Kidney epithelial cell (primary cell): ENCODE measurements at places on chromosomes 16 and 17. TPM values are rescaled to one million over a fixed set of nuclear protein-coding genes. Genes with fewer than 3 reads are reported as not detected.

GRCh38 chr17:42553866-42554249, 1.1 kb downstream of the HSD17B1 start:
- DNase-seq: no peak

GRCh38 chr17:31488264-31488981, 96.9 kb downstream of the RAB11FIP4 start:
- no peak for DNase-seq

DNA sequence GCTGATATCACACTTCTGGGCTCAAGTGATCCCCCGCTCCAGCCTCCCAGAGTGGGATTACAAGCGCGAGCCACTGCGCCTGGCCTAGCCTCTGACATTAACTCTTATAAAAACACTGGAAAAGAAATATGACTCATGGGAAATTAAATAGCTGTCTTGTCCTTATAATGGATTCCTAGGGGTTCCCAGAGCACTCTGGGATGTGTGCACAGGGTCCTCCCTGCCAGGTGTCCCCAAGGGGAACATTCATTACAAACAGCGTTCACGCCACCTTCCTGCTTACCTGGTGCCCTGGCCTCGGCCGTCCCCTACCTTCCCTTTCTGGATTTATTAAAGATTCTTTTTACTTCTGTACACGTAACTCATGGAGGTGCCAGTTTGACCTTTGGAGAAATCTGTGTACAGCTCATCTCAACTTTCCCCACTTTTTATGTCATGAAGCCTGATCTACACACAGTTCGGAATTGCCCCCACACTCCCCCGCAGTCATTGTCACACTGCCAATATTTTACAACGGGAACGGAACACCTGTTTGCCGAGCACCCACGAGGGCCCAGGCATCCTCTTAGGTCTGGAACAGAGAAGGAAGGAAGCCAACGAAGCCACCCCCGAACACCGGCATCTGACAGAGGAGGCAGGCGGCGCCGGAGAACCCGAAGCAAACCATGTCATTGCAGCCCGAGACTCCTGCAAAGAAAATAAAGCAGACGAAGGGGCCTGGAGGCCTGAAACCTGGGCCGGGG, 39.7 kb upstream of the MEAK7 start:
- DNase-seq: no peak

- DNase-seq: no peak
Measured at GRCh38 chr17:15134363-15134762, 130.8 kb downstream of the PMP22 start.

GRCh38 chr16:72744076-72744793, 303.7 kb downstream of the ZFHX3 start:
- DNase-seq: no peak

The EPX gene
- total RNA-seq: not detected in 2 replicates

The C17orf75 gene
- 26.0 and 33.9 TPM in 2 replicates for total RNA-seq

- DNase-seq: no peak
Measured at GRCh38 chr17:7250695-7251627, 573 bp downstream of the CTDNEP1 start.

The HSPB9 gene
- total RNA-seq: not detected in 2 replicates
